SW480 (cell line): ENCODE measurements at places on chromosomes 11 and 22.
A peak's percentile ranks its signal among the peaks of the same experiment; 100 is the strongest.

GRCh38 chr11:26204101-26204500, 127.8 kb upstream of the ANO3 start:
- DNase-seq = no peak

DNA sequence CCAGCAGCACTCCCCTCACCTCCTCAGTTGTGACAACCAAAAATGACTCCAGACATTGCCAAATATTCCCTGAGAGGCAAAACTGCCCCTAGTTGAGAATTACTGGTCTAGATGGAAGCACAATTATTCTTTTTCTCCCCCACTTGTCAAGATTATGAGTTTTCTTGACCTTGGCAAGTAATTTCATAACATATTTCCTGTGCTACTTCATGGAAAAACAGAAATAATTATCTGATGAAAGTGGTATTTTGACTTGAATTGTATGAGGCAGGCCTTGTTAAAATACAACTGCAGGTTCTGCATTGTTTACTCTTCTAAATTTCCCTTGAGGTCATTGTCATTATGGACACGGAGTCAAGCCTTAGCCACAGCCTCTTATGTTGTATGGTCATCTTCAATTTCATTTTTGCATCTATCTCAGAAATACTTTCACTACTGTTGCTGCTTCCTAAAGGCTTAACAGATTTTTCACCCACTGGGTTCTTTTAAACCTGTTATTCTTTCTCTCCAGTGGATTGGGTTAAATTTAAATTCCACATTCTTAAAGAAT, 32.2 kb upstream of the LDLRAD3 start:
- DNase-seq = no peak

DNA sequence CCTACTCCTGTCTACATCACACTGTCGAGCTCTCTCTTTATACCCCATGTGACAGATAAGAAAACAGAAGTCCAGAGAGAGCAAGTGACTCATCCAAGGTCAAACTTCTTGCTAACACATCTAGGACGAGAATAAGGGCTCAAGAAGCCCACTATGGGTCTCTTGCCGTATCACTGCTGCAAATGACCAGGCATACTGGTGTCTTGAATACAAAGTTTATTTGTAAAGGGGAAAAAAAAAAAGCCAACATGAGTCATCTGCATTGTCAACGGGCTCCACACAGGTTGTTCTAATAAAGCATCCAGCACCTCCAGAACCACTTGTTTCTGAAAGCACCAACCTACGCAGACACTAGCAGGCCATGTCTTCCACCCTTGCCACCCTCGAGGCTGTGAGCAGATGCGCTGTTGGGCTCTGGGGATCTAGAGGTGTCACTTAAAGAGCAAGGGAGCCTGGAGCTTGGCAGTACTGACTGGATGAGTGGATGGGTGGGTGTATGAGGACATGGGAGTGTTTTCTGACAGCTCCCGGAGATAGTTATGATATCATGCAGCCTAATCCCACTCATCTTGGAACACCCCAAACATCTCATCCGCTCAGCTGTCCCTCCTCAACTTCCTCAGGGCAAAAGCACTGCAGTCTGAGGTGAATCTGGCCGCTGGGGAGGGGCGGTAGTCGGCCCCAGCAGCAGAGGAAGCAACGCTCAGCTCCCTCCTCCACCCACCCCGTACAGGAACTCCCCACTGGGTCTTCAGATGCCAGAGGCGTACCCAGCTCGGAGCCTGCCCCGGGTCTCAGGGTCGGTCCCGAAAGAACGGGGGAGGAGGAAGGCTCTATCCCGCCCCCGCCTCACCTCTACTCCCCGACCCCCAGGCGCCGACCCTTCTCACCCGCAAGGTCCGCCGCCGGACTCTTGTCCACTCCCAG, 1.0 kb downstream of the SMCO4 start:
- DNase-seq = peak; percentile 74

GRCh38 chr11:47161134-47161854, 15.4 kb downstream of the ARFGAP2 start:
- peak; percentile 66 for DNase-seq

DNA sequence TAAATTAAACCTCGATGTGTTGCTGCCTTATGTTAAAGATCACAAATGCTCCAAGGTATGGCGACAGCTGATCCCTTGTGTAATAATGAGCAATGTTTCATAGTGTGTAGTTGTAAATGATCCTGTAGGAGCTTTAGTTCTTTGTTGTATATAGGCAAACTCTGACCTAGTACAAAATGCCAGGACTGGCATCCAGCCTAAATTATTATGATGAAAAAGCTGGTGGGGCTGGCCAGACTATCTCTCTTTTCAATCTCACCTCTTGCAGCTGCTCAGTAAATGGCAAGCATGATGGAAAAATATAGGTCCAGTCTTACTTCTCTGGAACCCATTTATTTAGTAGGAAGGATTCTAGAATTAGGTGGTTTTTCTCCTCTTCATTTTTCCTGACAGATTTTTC, 345.1 kb upstream of the C11orf87 start:
- no peak for DNase-seq

DNA sequence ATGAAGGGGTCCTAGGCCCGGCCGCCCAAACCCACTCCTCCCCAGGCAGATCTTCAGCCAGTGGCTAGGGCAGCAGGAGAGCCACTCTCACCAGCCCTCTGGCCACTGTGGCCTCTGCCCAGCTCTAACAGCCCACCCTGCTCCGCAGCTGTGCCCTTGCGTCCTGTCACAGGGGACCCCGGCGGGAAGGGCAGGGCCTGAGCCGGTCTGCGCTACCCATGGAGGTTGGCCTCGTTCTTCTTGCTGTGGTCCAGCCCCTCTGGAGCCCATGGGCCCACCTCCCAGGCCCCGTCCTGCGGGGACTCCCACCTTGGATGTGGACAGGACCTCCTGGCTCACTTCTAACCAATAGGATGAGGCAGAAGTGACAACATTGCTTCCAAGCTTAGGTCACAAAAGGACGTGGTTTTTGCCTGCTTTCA, 38.3 kb upstream of the TH start:
- DNase-seq = peak; percentile 45

DNA sequence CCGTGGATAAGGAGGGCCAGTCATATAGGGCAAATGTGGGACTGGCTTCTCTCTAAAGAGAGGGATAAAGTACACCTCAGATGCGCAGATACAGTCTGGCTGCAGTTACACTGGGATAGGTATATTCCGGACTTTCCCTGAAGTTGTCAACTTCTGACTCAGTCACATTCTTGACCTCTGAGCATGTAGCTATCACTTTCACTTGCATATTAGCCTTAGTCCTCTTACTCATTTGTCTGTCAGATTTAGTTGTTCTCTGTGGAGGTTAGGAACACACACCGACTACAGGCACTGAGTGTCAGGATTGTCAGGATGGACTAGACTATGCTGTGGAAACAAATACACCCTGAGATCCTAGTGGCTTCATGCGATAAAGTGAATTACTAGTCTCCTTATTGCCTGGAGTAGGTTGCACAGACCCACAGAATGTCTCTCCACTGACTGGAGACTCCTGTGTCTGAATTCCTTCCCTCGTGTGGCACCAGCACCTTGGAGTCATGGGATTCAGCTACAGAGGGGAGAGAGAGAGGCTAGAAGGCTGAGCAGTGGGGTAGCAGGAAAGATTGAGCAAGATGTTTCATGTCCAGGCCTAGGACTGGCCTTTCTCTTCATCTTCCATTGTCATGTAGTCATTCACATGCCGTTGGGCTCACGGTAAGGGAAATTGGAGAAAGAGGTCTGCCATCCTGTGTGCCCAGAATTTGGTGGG, 654.3 kb downstream of the NTM start:
- DNase-seq = peak; percentile 48

GRCh38 chr11:26761361-26761809, 39.5 kb upstream of the SLC5A12 start:
- DNase-seq = no peak

DNA sequence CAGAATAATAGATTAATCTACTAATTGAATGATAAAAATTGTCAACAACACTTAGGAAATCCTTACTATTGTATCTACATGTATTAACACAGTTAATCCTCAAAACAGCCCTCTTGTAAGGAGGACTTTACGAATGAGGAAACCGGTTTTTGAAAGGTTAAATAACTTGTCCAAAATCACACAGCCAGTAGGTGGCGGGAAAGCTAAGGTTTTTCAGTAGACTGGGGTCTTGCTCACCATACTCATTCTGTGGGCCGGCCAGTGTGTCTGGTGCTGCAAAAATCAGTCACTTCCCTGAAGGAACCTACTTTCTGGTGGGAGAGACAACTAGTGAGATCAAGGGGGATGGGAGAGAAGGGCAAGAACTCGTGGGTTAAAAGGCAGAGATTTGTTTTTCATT, 3.8 kb downstream of the DCPS start:
- DNase-seq = peak; percentile 30

DNA sequence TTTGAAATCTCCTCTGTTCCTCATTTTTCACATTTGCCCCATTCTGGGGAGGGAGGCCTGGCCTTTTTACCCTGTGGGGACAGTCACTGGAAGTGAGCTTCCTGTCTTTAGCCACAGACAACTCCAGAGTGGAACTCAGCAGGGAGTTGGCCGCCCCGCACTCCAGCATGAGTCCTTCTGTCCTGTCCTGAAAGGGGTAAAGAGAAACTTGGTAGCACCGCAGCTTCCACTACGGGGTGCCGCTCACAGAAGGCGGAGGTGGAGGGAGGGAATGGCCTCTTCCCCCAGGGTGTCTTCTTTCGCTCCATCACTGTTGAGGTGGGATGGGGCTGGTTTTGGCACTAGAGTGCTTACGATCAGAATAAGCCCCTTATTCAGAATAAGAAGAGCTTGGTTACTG, 132.2 kb downstream of the ST3GAL4 start:
- no peak for DNase-seq

GRCh38 chr22:43293655-43294392, 49.3 kb downstream of the SCUBE1 start:
- peak; percentile 28 for DNase-seq

- no peak for DNase-seq
Observed at GRCh38 chr11:119681361-119681910, 47.6 kb downstream of the NECTIN1 start.

- no peak for DNase-seq
Observed at GRCh38 chr22:49897015-49897684, 21.1 kb downstream of the ALG12 start.

GRCh38 chr11:111077530-111078322, 167.8 kb upstream of the POU2AF2 start:
- no peak for DNase-seq

- no peak for DNase-seq
Observed at GRCh38 chr11:108804511-108804910, 139.6 kb downstream of the DDX10 start.
